ENCODE measurements at places on chromosomes 1 and 21.

- no peak for DNase-seq
Measured at GRCh38 chr1:185608177-185608576, 126.0 kb upstream of the HMCN1 start.

GRCh38 chr1:94951046-94951445 lies 24.1 kb upstream of the CNN3 start:
- no peak for DNase-seq

- DNase-seq = no peak
Measured at GRCh38 chr1:156860628-156861423, at the start of gene NTRK1. TSS of gene NTRK1 (plus strand) at chr1:156860865. CDS start at chr1:156860935, 70 bp downstream.

GRCh38 chr1:156499194-156499841 lies 1.3 kb downstream of the MEF2D start:
- DNase-seq = no peak

GRCh38 chr1:223731133-223731770 lies 18.9 kb downstream of the CAPN2 start:
- DNase-seq = no peak

- DNase-seq = no peak
Measured at GRCh38 chr1:87106867-87107266, 192.4 kb downstream of the HS2ST1 start.

GRCh38 chr1:94805912-94806311 lies 14.2 kb upstream of the SLC44A3 start:
- DNase-seq = peak; percentile 49

GRCh38 chr1:11725616-11726015 lies 10.3 kb upstream of the AGTRAP start:
- no peak for DNase-seq
